ENCODE measurements at places on chromosomes 5 and 9.

- no peak for DNase-seq
Observed at GRCh38 chr5:74514888-74515551, 125.5 kb downstream of the ENC1 start.

DNA sequence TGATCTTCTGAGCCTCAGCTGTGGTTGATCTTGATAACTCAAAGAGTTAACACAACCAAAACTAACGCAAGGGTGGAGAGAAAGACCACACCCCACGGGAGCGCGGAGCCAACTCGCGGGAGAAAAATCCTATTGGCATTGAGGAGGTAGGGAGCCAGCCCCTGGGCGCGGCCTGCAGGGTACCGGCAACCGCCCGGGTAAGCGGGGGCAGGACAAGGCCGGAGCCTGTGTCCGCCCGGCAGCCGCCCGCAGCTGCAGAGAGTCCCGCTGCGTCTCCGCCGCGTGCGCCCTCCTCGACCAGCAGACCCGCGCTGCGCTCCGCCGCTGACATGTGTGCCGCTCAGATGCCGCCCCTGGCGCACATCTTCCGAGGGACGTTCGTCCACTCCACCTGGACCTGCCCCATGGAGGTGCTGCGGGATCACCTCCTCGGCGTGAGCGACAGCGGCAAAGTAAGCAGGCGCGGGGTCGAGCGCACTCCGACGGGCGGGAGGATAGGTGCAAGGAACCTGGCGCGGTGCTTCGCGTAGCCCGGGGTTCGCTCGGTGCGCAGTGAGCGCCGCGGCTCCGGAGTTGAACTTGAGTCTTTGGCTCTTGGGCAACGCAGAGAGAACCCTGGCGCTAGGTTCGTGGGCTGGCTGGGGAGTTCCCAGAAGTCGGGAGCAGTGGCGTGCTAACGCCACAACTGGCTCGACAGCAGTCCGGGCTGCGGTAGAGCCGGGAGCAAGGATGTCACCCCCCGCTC is at the start of gene GDA:
TSS of gene GDA (plus strand) at position 210 of the 745 bp plus-strand sequence. CDS start at position 330, 120 bp downstream.
- no peak for DNase-seq

- no peak for DNase-seq
Observed at GRCh38 chr5:14339468-14339867, 196.3 kb downstream of the TRIO start.

DNA sequence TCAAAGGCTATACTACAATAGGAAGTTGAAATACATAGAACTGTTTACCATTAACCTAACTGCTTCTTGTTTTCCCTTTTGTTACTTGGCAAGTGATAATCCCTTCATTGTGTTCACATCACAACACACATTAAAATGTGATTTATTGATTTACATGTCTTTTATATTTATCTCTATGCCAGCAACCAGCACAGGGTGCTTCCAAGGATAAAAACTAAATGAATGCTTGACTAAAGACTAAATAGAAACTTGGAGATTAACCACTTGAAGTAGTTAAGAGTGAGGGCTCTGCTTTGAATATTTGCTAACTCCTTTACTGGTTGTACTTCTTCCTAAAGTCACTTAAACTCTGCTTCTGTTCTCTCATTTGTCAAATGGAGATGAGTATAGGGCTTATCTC is 1730.6 kb downstream of the EFNA5 start:
- no peak for DNase-seq

- no peak for DNase-seq
Observed at GRCh38 chr9:89112243-89112642, 66.4 kb downstream of the SHC3 start.

GRCh38 chr5:58462154-58462553 is 2.3 kb upstream of the PLK2 start:
- no peak for DNase-seq

- DNase-seq: no peak
Observed at GRCh38 chr5:76850543-76851145, 830 bp downstream of the S100Z start.

DNA sequence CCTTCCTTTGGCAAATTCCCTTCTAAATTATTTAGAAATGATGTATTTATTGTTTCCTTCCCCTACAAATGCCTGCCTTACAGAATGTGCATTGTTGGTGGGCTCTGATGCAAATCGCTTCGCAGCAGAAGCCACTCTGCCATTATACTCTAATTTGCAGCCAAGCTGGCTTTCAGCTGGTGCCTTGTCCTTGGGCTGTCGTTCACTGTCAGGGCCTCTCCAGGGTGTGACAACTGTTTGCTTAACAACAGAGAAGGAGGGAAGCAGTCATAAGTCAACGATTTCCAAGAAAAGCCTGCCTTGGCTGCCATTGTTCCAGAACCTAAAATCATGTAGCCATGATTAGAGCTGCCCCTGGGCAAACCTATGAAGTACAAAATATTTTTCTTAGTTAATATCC is 260.1 kb upstream of the RGMB start:
- no peak for DNase-seq
